ENCODE measurements at places on chromosomes 16 and 17.

GRCh38 chr17:40311575-40311974 is 2.6 kb downstream of the RARA start:
- DNase-seq = no peak

- no peak for DNase-seq
Measured at GRCh38 chr17:72609501-72609900, 483.0 kb downstream of the SLC39A11 start.

DNA sequence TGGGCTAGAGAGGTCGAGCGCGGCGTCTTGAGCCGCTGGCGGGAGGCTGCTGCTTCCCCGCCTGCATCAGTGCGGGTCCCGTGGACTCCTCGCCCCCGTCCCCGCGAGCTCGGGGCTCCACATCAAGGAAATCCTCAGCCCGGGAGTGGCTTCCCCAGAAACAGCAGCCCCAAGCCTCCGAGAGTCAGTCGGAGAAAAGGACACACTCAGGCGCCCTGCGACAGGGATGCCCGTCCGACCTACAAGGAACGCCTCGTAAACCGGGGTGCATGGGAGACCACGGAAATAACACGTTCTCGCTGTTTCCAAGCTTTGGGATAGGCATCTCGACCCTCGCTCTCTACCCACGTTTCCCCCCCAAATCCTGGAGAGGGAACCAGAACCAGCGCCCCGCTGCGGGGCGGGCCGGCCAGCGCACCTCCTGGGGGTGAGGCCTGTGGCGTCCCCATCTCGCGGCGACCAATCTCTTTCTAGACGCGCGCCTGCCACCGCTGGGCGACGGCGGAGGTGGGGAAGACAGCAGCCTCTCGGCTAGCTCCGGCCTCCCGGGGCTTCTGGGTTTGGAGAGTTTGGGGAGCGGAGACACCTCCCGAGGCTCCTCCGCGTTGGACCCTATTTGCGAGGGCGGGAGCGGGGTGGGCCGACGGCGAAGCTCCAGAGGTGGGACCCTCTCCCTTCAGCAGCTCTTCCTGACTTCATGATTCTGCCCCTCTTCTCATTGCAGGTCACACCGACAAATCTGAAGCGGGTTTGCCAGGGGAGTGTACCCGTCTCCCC is 759 bp upstream of the TP53I13 start:
- peak; percentile 40 for DNase-seq

- DNase-seq = no peak
Measured at GRCh38 chr16:30151091-30151490, 28.1 kb upstream of the MAPK3 start.

- DNase-seq = no peak
Measured at GRCh38 chr16:11047939-11048800, 103.8 kb downstream of the CLEC16A start.

DNA sequence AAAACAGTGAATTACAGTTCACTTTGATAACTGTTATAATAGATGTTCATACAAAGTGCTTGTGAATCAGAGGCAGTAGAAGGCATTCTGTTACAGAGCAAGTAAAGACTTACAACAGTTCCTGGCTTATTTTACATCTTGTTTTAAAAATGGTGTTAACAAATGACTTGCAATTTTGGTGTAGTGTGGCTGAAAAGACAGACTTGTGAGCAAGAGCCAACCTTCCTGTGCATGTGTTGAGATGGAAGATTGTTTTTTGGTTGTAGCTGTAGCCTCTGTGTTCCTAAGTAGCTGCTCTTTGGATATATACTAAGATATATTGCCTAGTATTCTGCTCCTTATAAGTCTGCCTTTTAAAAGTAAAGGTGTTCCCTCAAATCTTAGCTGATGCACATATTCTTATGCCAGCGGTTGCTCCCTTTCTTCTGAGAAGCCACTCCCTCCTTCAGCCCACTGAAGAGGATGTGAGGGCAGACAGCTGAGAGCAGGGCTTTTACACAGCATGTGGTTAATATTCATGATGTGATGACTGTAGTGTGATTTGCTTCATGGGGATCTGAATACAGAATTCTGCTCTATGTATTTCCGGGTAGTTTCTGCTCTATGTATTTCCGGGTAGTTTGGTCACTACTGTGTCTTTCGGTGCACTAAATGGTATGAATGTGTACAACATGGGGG is 182.3 kb downstream of the PHKB start:
- DNase-seq = no peak

DNA sequence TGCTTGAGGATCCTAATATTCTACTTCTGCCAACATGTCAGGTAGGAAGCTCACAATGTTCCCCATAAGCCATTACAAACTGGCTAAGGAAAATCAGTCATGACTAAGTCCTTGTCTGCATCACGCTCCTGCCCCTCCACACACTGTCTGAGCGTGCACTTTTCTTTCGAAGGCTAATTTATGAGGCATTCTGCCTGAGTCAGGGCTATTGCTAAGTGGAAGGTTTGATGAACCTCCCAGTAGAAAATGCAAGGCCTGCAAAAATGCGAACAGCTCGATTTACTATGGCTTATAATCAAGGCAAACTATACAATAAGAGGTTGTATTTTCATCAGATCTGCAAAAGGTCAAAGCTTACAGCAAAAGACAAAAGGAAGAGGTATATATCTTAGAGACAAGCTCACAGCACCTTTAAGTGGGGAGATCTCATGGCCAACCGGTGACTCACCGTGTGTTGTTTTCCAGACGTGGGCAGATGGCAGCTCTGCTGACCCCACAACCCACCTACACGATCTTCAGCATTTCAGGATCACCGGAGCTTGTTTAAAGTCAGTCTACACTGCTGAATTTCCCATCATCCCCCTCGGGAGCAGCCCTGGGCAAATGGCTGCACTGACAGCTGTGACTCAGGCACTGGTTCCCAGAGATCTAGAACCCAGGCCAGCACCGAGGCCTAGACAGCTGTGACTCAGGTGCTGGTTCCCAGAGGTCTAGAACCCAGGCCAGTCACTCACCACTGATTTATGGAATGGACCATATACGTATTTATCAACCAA is 26.1 kb downstream of the MEAK7 start:
- DNase-seq = no peak

GRCh38 chr17:42669977-42670788 is 6.6 kb downstream of the PLEKHH3 start:
- no peak for DNase-seq

- no peak for DNase-seq
Measured at GRCh38 chr17:27624539-27624938, 6.4 kb upstream of the LGALS9 start.

DNA sequence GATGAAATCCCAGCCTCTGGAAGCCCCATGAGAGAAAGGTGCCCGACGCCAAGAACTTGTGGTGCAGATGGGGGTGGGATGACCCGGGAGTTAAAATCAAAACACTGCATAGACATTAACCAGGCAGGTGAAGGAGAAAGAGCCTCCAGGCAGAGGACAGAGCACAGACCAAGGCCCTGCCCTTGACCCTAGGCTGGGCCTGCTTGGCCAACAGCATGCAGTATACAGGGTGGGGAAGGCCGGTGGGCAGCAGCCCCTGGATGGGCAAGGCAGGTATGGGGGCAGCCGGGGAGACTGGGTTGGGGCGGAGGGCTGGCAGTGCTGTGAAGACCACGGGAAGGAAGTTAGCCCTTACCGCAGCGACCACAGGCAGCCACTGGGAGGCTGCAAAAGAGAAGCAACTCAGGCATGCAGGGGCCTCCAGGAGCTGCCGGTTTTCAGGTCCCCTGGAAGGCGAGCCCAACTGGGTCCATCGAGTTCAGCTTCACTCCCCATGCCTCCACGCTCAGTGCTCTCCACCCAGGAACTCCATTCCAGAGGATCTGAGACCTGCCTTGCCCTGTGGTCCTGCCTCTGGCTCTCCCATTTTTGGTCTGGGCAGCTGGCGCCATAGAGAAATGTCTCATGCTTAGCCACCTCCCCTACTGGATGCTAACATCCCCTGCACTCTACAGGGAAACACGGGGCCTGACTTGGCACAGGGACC is 81.2 kb downstream of the C16orf95 start:
- no peak for DNase-seq

DNA sequence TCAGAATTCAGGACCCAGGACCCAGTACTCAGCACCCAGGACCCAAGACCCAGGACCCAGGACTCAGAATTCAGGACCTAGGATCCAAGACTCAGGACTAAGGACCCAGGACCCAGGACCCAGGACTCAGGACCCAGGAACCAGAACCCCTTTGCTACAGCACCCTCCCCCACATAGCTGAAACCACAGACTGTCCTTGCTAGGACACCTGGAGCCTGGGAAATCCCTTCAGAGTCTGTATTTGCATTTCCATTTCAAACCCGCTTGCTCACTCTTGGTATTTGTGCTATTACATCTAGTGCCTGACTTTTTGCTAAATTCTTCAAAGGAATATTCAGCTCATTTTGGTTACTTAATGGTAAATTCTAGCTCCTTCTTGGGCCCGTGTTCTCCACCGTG is 275.8 kb upstream of the MAF start:
- no peak for DNase-seq
